Stimulated activated CD8-positive, alpha-beta memory T cell treated with anti-CD3 and anti-CD28 coated beads, Interleukin-4, amount 100 ng/mL, for 1 hour (primary cell): ENCODE measurements at places on chromosomes 7 and 10.

- DNase-seq = no peak
Measured at GRCh38 chr7:31091924-31092434, 39.9 kb downstream of the ADCYAP1R1 start.

DNA sequence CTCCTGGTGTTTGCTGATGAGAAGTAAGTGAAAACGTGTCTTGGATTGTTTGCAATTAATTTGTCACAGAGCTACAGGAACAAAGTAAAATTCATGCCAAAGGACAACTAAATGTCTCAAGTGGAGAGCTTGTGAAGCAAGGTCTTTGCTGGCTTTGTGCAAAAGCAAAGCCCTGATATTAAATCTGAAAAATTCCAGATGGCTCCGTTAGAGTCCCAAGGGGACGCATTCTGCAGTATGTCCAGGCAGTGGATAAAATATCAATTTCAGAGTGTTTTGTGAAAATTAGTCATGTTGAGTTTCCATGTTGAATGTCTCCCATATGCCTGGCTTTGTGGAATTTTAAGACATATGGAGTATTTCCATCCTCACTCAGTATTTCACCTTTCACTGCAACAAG, 102.5 kb upstream of the PTN start:
- DNase-seq = no peak

DNA sequence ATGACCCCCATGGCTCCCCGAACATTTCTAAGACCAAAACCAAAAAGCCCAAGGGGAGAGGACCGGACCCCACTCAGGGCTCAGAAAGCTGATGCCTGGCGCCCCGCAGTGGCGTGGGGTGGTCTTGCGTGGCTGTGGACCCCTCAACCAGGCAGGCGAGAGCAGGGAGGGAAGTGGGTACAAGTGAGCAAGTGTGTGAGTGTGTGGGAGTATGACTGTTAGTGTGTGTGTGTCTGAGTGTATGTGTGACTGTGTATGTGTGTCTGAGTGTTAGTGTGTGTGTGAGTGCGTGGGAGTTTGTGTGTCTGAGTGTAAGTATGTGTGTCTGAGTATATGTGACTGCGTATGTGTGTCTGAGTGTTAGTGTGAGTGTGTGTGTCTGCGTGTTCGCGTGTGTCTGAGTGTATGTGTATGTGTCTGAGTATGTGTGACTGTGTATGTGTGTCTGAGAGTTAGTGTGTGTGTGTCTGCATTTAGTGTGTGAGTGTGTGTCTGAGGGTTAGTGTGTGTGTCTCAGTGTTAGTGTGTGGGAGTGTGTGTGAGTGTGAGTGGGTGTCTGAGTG, 34.0 kb upstream of the INSIG1 start:
- no peak for DNase-seq

GRCh38 chr7:8157296-8157695, 104.7 kb downstream of the ICA1 start:
- no peak for DNase-seq

GRCh38 chr7:46606761-46607160, 685.7 kb upstream of the IGFBP3 start:
- no peak for DNase-seq

- no peak for DNase-seq
Measured at GRCh38 chr7:6200971-6201370, 71.5 kb downstream of the CYTH3 start.

- no peak for DNase-seq
Measured at GRCh38 chr7:37657816-37658215, 25.8 kb upstream of the GPR141 start.

GRCh38 chr10:33497338-33497737, 162.9 kb upstream of the NRP1 start:
- no peak for DNase-seq

GRCh38 chr10:110629680-110630191, 14.4 kb upstream of the RBM20 start:
- no peak for DNase-seq

DNA sequence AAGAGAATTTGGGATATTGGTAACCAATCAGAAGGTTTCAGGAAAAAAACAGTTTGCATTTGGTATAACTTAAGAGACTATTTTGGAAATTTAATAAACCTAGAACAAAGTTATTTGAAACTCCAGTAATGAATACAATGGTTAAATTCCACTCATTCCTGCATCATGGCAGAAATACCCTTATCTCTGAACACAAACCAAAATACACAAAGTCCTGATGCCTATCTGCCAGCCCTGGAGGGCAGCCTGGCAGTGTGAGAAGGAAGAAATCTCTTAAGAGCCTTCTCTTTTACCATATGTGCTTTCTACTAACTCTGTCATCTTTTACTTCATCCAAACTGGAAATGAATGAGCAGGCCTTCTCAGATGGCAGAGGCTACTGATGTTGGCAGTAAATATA, 147.1 kb upstream of the LYZL1 start:
- DNase-seq = no peak

- no peak for DNase-seq
Measured at GRCh38 chr10:12405342-12406320, 56.3 kb downstream of the CAMK1D start.

DNA sequence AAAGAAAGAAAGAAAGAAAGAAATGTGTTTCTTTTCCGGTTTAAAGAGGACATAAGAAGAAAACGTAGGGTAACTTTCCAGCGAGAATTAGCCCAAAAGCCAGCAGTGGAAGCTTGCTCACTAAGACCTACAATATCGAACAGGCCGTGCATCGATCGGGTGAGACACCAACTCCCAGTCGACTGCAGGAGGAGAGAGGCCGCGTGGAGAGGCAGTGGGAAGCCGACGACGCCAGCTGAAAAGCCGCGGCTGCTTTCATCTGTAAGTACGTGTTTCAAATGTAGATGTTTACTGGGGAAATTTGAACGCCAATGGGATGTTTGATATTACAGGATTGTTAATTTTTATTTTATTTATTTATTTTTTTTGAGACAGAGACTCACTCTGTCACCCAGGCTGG, 28.6 kb upstream of the GIMAP8 start:
- DNase-seq = no peak
